ENCODE measurements at places on chromosomes 11 and 22.

DNA sequence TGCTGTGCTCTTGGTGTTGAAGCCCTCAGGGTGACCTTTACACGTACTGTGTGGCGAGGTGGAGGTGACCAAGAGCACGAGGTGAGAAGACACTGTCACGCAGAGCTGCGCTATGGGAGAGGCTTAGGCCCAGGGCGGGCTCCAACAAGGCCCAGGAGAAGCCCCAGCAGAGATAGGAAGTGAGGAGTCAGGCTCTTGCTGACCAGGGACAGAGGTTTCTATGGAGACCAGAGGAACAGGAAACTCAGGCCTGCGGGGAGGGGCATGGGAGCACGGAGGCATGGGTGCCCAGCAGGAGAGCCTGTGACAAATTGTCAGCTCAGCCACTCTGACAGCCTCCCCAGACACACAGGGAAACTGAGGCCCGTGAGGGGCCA, 15.8 kb downstream of the DGKZ start:
- no peak for DNase-seq

DNA sequence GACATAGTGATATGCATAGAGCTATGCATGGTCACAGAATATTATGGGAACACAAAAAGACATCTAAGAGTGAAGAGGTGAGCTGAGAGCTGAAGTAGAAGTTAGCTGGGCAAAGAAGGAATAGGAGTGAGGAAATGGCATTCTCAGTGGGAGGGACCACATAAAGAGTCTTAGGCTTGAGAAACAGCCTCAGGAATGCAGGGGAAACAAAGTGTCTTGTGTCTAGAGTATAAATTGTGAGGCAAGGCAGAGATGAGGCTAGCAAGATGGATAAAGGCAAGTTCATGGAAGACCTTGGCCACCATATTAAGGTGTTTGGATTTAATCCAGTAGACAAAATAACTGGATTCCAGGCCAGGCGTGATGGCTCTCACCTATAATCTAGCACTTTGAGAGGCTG, 40.6 kb upstream of the CRTAM start:
- DNase-seq, result no peak

DNA sequence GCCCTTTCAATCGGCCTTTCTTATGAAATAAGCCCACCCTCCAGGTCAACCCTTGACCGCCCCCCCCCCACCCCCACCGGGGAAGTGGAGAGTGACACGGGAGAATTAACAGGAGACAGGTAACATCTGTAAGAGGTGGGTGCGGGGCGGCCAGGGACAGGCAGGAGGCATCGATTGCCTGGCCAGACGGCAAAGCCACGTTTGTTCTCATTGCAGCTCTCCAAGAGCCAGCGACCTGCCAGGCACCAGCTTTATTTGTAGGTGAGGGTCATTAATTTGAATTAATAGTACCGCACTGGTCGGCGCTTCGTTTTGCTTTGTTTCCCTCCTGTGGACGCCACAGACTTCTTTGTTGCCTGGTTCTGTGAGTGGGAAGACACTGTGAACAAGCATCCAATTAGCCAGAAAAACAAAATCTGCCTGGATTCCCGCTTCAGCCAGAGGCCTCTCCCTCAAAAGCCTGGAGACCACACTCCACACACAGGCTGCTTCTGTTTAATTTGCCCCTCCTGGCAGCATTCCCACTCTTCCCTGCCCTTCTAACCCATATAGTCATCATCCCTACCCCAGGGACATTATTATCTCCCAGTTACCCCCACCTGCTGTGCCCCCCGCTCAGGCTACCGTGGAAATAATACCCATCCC, 104.5 kb upstream of the OPCML start:
- no peak for DNase-seq

DNA sequence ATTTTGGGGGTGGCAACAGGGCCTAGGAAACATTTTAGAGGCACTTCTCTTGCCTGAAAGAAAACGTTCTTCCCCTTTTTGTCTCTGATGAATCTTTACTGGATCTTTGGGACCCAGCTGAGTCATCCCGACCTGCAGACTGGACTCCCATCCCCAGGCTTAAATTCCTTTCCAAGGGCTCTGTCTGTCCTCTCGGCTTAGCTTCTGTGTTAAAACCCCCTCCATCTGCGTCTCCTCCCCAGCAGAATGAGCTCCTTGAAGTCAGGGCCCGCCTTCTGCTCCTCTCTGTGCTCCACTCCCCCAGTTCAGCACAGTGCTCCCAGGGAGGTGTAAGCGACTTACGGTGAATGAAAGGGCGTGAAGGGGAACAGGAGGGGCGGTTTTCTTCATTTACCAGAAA, 895 bp upstream of the DAGLA start:
- no peak for DNase-seq

GRCh38 chr11:34810107-34810562, 106.0 kb downstream of the APIP start:
- DNase-seq, result no peak

GRCh38 chr11:725624-726202, 19.7 kb downstream of the EPS8L2 start:
- no peak for DNase-seq

DNA sequence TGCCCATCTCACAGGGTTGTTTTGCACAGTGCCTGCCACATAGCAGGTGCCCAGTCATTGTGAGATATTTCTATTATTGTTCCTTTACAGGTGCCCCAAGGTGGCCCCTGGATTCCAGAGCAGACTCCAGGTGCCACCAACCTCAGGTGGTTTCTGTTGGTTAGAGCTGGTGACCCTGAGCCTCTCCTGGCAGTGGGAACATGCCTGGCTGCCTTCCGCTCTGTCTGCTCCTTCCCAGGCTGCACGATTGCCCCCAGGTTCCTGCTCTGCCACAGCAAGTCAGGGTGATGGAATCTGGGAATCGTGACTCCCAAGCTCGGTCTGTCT, 12.6 kb upstream of the OMP start:
- DNase-seq, result no peak

- no peak for DNase-seq
Measured at GRCh38 chr11:118294053-118294452, 10.5 kb upstream of the CD3E start.

- no peak for DNase-seq
Measured at GRCh38 chr22:35472488-35472887, 68.1 kb upstream of the RASD2 start.
